CD4-positive, CD25-positive, alpha-beta regulatory T cell (primary cell): ENCODE measurements at places on chromosomes 6 and 20.
A peak's percentile ranks its signal among the peaks of the same experiment; 100 is the strongest.

GRCh38 chr6:142653710-142654420 lies 291.1 kb downstream of the HIVEP2 start:
- no peak for DNase-seq
- H3K27ac ChIP-seq: no peak overlapping the region
- no peak overlapping the region for H3K4me3 ChIP-seq
- H3K4me1 ChIP-seq: no peaks in the 10 kb centered on the region
- H3K27me3 ChIP-seq: peaks cover 8% of the 10 kb centered on the region

GRCh38 chr6:39295611-39296011 lies 18.6 kb downstream of the KCNK17 start:
- no peaks in the 10 kb centered on the region for H3K4me1 ChIP-seq
- no peak overlapping the region for H3K4me3 ChIP-seq

DNA sequence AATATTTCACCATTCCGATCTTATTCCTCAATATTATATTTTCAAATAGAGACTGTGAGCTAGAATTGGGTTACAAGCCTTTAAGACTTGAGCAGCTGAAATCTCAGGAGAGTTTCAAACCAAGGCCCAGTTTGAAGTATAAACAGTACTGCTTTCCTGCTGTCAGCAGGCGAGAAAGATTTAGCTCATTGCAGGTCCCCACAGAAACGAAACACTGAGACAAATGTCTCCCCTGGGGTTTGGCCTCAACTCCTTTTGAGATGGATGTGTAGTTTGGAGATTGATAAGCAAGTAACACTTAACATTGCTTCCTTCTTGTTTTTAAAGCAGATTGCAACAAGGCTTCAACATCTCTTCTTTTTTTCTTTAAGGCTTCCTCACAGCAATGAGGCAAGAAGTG lies 22.4 kb upstream of the GLP1R start:
- no peak overlapping the region for H3K27ac ChIP-seq
- no peaks in the 10 kb centered on the region for H3K36me3 ChIP-seq
- H3K27me3 ChIP-seq: no peaks in the 10 kb centered on the region
- no peak for DNase-seq

DNA sequence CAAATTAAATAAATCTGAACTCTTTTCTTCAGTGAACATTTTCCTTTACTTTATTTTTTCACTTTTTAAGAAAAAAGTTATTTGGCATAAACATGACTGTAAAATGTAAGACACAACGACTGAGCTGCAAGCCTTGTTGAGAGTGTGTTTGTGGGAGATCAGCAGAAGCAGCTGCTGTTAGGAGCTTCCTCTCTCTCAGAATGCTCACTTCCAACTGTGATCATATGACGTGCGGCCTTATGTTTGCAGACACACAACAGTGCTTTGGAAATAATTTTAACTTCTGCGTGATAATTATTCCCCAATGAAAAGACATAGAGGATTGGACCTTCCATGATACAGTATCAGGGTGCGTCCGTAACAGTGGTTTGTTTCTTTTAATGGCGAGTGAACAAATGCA lies 104.0 kb downstream of the ARHGAP18 start:
- no peak overlapping the region for H3K27ac ChIP-seq
- H3K36me3 ChIP-seq: peaks cover 4% of the 10 kb centered on the region
- H3K27me3 ChIP-seq: no peaks in the 10 kb centered on the region
- DNase-seq: no peak

GRCh38 chr6:2943564-2943955 lies 27.8 kb downstream of the SERPINB6 start:
- peak overlapping the region; percentile 70 for H3K27ac ChIP-seq
- peaks cover 44% of the 10 kb centered on the region for H3K4me1 ChIP-seq
- no peak for DNase-seq
- no peaks in the 10 kb centered on the region for H3K27me3 ChIP-seq

- peak overlapping the region; percentile 54 for H3K4me3 ChIP-seq
- H3K27me3 ChIP-seq: no peaks in the 10 kb centered on the region
- peaks cover 60% of the 10 kb centered on the region for H3K4me1 ChIP-seq
- peak overlapping the region; percentile 72 for H3K27ac ChIP-seq
- H3K36me3 ChIP-seq: no peaks in the 10 kb centered on the region
Observed at GRCh38 chr20:43942201-43942590, 27.5 kb downstream of the TOX2 start.

DNA sequence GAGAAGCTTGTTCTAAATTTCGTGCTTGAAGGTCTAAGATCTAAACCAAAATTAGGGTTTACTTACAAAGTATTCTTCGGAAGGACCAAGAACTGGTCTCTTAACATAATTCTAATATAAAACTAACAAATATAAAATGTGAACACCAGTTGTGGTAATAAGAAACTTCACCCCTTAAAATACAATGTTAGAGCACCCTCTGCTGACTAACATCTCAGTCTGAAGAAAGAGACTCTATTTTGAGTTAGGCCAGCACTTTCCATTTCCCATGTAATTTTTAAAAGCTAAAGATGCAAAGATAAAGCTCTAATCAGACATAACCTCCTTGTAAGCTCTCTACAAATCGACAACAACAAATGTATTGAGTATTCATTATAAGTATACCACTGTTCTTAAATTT lies 24.6 kb downstream of the ATG5 start:
- no peaks in the 10 kb centered on the region for H3K4me1 ChIP-seq
- H3K36me3 ChIP-seq: peaks cover 2% of the 10 kb centered on the region
- no peak overlapping the region for H3K27ac ChIP-seq
- H3K27me3 ChIP-seq: no peaks in the 10 kb centered on the region

DNA sequence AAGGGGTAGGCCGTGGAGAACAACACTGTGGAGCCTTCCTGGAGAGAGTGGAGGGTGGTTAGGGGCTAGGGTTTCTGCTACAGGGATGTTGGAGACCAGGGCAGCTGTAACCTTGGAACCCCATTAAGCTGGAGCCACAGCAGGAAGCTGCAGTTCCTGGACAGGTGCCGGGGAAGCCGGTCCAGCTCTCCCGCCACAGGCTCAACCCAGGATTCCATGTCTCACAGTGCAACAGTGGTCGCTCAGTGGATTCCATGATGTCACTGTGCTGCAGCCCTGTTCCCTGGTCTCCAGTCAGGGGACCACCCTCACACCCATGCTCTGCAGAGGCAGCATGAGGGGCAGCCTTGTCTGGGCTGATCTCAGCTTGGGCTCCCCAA lies 264.6 kb upstream of the CDYL start:
- H3K36me3 ChIP-seq: no peaks in the 10 kb centered on the region
- no peaks in the 10 kb centered on the region for H3K27me3 ChIP-seq
- no peaks in the 10 kb centered on the region for H3K4me1 ChIP-seq

GRCh38 chr20:21607971-21608725 lies 94.3 kb upstream of the NKX2-2 start:
- no peak overlapping the region for H3K27ac ChIP-seq
- H3K4me1 ChIP-seq: no peaks in the 10 kb centered on the region
- no peaks in the 10 kb centered on the region for H3K27me3 ChIP-seq
- H3K36me3 ChIP-seq: peaks cover 2% of the 10 kb centered on the region
- H3K4me3 ChIP-seq: no peak overlapping the region

GRCh38 chr6:159686703-159687102 lies 6.3 kb downstream of the SOD2 start:
- DNase-seq: no peak
- H3K27ac ChIP-seq: peak overlapping the region; percentile 3
- peaks cover 67% of the 10 kb centered on the region for H3K36me3 ChIP-seq
- peak overlapping the region; percentile 7 for H3K4me3 ChIP-seq

DNA sequence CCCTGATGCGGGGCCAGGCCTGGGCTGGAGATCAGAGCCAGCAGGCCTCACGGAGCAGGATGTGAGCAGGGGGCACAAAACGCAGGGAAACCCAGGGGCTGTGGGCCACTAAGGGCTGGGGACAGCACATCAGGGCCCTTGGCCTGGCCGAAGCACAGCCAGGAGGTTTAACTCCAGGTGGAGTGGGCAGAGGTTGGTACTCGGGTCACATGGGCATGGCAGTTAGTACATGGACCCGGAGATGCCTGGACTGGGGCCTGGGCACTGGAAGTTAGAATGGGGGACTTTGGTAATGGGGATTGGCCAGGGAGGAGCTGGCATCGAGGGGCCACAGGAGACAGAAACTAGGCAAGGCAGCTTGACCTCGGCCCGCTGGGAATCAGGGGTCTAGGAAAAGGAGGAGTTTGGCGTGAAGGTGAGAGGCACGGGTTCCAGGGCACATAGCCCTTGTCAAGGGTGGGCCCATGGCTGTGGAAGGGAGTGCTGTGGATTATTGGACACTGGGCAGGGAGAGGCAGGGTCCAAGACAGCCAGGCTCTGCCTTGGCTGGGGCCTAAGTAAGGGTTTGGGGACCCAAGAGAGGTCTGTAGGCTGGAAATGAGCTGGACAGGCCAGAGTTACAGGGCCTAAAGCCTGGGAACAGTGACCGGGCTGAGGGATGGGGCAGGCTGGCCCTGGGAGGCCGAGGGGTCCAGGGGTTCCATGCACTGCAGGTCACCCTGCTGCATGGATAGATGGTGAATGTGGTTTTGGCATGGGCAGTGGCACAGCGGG lies 41.6 kb upstream of the CD93 start:
- no peaks in the 10 kb centered on the region for H3K36me3 ChIP-seq
- no peak overlapping the region for H3K27ac ChIP-seq
- peaks cover 14% of the 10 kb centered on the region for H3K4me1 ChIP-seq
- no peaks in the 10 kb centered on the region for H3K27me3 ChIP-seq

DNA sequence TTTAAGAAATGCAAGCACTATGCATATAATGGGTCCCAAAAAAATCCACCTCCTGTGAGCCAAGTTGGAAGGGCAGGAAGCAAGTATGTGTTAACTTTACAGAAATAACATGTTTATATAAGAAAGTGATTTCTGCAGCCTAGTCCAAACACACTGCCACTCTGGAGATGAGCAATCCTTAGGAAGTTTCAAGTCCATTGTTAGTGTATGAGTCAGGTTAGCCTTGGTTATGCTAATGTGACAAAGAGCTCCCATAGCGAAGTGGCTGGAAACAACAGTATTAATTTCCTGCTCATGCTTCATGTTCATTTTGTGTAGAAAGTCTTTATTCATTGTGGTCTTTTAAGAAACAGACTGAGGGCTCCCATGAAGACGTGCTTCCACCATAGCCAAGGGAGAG lies 121.4 kb downstream of the TBXT start:
- H3K36me3 ChIP-seq: no peaks in the 10 kb centered on the region
- H3K27ac ChIP-seq: no peak overlapping the region
- no peak overlapping the region for H3K4me3 ChIP-seq
- H3K27me3 ChIP-seq: no peaks in the 10 kb centered on the region
- H3K4me1 ChIP-seq: no peaks in the 10 kb centered on the region

DNA sequence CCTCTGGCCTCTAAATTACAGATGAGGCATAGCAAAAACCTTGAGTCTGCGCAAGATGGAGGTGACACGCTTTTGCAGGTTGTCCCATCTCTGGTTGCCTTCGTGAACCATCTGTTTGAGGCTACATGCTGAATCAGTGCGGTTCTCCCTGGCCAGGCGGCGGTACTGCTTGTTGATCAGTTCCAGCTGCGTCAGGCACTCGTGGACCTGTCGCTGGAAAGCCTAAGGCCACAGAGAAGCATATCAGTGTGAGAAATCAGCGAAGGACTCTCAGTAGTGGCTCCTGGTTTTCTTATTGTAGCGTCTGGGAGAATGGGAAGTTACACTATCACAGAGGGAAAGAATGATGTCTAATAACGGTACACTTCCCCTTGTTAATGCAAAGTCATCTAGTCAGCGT lies 344.4 kb downstream of the ESR1 start:
- peaks cover 100% of the 10 kb centered on the region for H3K36me3 ChIP-seq
- no peaks in the 10 kb centered on the region for H3K27me3 ChIP-seq
- no peak overlapping the region for H3K27ac ChIP-seq
- DNase-seq: no peak
- H3K4me1 ChIP-seq: no peaks in the 10 kb centered on the region
- no peak overlapping the region for H3K4me3 ChIP-seq

GRCh38 chr6:144007478-144008119 lies 460 bp downstream of the PLAGL1 start:
- peak overlapping the region; percentile 48 for H3K4me3 ChIP-seq
- no peak overlapping the region for H3K27ac ChIP-seq
- DNase-seq: no peak
- H3K36me3 ChIP-seq: no peaks in the 10 kb centered on the region

DNA sequence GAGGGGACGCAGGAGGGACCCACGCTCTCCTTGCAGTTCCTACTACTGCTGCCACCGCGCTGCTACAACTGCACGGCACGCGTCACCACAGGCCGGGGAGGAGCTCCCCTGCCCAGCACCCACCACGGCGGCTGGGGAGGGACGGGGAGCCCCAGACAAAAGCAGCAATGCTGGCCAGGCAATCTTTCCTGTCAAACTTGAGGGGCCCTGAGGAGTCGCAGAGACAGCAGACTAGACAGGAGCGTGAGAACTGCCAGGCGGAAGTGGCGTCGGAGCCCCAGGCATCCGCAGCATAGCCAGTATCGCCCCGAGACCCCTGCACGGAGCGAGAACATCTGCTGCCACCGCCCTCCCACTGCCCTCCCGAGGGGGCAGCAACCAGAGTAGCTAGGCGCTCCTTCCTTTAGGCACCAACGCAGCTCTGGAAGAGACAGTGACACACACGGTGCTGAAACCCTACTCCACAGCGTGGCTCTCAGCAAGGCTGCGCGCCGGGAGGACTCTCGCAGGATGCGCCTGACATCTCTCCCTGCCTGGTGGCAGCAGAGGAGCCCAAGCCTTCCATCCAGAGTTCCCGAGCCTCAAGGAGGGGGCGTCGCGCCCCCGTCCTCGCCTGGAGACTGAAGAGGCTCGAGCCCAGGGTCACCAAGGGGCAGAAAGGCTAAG lies 2.2 kb downstream of the TAF4 start:
- H3K36me3 ChIP-seq: no peaks in the 10 kb centered on the region
- no peak overlapping the region for H3K4me3 ChIP-seq
- DNase-seq: no peak
- H3K27ac ChIP-seq: no peak overlapping the region

DNA sequence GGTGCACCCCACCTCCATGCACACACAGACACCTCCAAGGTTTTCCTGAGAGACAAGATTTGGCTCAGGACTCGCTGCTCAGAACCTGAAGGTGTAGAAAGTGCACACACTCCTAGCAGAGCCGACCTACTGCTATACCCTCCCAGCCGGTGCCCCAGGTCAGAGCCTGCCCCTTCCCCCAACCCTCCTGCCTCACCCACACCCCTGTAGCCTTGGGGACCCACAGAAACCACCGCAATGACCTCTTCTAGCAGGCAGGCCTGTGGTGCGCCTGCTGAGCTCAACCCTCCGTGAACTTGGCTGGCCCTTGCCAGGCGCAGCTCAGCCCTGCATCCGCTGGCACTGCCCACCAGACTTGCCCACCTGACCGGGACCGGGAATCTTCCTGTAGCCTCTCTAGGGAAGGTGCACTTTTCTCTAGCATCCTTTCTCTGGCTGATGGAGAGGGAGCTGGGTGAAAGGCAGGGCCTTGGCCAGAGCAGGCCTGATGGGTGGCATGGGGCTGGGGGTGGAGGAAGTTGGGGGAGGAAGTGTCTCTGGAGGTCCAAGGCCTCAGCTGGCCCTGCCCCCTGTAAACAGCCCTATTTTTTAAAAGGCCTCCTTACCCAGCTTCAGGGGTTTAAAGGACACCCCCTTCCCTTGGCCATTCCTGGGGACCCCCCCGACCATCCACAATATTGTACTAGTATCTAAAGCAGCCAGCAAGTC lies 36.9 kb upstream of the SLCO4A1 start:
- H3K27ac ChIP-seq: no peak overlapping the region
- H3K27me3 ChIP-seq: no peaks in the 10 kb centered on the region
- H3K4me1 ChIP-seq: peaks cover 27% of the 10 kb centered on the region
- DNase-seq: no peak
- H3K36me3 ChIP-seq: no peaks in the 10 kb centered on the region
- no peak overlapping the region for H3K4me3 ChIP-seq
